Skeletal muscle cell (primary cell): ENCODE measurements at places on chromosomes 7 and 10.

- no peak for DNase-seq
Measured at GRCh38 chr10:34179280-34179679, 635.8 kb downstream of the PARD3 start.

- no peak for DNase-seq
Measured at GRCh38 chr10:3494838-3495230, 290.2 kb downstream of the KLF6 start.

GRCh38 chr7:69450456-69450855 lies 147.8 kb upstream of the AUTS2 start:
- no peak for DNase-seq

DNA sequence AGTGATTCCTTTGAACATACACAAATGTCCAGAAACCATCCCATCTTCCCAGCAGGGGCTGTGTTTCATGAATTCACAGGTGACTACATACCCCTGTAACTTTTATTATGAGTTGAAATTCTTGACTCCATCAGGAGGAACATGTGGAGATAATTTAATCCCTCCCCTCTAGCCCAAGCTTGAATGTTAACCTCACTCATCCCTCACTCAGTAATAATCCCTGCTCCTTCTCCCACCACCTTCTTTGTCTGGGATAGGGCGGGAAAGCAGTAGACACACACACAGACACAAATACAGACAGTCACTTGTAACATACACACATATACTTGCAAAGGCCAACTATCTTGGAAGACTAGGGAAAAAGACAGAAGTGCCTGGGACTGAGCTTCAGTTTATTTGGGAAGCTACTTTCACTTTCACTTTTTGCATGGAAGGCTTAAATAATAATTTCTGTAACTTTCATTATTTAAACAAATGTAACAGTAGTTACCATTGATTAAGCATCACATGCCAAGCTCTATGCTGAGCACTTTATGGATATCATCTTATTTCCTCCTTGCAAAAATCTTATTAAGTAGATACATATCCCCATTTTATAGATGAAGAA lies 7.3 kb downstream of the AASS start:
- no peak for DNase-seq

DNA sequence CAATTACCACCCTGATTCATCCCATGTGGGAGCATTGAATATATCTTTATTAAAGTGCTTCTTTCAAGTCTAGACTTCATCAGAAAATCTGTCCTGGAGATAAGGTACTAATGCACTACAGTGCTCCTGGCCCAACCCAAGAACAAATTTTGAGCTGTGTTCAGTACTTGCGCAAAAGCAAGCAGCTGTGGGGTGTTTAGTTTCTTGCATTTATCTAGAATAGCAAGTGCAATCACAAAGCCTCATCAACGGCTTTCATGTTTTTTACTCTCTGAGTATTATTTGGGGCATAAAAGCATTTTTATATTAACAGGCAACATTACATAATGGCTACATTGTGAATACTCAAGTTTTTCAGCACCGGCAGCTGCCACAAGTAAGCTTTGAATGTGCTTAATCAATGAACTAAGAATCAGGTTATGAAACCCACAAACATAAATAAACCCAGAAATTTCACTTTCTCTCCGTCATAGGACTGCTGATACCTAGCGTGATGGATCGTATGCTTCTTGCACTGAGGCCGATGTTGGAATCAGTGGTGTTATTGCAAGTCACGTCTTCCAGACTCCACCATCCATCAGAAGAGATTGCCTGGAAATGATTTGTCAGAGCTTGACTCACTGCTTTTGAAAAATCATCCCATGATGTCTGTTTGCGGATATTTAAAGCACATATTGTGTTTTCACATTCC lies 113.1 kb downstream of the CTTNBP2 start:
- no peak for DNase-seq

- no peak for DNase-seq
Measured at GRCh38 chr7:28802450-28802849, 155.7 kb downstream of the TRIL start.

DNA sequence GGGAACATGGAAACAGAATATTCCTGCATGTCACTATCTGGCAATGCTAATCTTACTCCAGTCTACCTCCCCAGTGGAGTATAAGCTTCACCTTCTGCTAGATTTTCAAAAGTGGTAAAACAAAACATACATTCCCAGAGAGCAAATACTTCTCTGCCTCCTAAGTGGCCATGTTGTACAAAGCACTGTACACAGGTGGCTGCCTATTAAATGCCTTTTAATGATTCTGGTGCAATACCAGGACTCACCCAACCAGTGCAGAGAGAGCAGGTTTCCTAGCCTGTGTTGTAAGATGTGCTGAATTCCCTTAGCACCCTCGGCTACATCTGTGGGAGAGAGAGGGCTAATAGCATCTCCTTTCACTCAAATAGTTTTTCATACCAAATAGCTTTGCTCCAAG lies 684.3 kb upstream of the NRP1 start:
- DNase-seq: no peak

DNA sequence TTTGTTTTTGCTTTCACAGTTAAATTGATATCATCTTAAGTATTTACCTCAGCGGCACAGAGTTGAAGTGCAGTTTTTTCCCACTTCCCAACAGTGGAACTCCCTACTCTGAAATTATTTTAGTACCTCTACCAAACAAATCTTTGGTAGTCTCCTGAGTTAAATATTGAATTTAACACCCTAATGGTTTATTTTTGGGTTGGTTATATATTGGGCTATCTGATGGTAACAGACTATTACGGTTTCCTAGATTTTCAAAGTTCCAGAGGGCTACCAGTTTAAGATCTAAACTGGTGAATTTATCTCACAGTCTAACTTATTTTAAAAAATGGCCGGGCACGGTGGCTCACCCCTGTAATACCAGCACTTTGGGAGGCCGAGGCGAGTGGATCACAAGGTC lies 1.3 kb downstream of the ZNF277 start:
- no peak for DNase-seq

DNA sequence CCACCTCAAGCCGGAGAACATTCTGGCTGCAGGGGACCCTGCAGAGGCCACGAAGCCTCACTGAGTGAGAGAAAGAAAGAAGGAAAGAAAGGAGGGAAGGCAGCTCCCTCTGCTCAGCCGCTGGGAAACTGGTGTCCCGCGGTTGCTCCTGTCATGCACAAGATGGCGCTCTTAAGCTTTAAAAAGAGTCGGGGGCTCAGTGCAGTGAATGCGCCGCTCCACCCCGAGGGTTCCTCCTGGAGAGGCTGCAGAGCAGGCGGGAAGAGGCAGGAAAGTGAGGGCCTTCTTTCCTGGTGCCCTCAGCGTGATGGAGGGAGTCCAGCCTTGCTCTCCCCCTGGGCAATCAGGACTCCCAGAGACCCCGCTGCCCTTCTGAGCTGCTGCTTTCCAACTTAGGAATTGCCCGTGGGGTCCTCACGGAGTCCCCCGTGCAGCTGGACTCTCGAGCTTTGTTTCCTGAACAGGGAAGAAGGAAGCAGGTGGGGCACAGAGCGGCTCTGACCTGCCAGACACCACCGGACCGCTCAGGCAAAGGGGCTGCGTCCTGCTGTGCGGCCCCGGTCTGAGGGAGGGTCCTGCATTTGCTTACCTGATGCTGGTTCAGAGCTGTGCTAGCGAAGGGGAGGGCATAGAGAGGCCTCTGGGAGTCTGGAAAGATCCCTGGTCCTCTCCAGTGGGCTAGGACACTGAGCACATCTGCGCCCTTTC lies 141.9 kb upstream of the MKI67 start:
- DNase-seq: no peak

DNA sequence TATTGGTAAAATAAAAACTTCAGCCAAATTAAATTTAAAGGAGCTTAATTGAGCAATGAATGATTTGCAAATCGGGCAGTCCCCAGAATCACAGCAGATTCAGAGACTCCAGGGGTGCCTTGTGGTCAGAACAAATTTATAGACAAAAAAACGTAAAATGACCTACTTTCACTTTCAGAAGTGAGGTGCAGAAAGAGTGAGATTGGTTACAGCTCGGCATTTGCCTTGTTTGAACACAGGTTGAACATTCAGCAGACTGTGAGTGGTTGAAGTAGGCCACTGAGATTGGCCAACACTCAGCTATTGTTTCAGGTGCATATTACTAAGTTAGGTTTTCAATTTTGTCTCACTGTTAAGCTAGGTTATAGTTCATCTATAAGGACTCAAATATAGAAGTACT lies 153.4 kb downstream of the BICC1 start:
- DNase-seq: no peak

- no peak for DNase-seq
Measured at GRCh38 chr7:45098983-45099839, 10.4 kb upstream of the NACAD start.

GRCh38 chr10:100148353-100149211 lies 37.2 kb downstream of the ERLIN1 start:
- peak; percentile 13 for DNase-seq

GRCh38 chr7:128007303-128007680 lies 23.9 kb downstream of the LRRC4 start:
- no peak for DNase-seq

GRCh38 chr10:74863551-74863950 lies 37.2 kb downstream of the KAT6B start:
- no peak for DNase-seq

DNA sequence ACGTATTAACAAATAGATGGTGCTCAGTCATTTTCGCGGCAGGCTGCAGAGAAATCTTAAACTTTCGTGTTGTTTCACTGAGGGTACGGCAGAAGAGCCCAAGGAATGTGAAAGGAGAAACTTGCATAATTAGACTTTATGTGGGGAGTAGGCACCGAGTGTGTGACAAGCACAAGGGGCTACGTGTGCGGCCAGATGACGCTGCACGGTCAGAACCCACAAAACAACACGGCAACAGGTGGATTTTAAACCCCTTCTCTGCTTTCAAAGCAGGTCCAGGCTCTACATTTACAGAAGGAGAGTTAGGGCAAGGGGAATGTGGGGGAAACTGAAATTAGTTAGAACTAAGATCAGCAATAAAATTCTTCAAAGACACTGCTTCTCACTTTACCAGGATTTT lies 392 bp upstream of the UCN3 start:
- no peak for DNase-seq

GRCh38 chr10:70602665-70603448 lies at the start of gene PRF1:
TSS of gene PRF1 (minus strand) at chr10:70602741. CDS start at chr10:70600902, 1,839 bp downstream.
- DNase-seq: no peak
